ENCODE measurements at places on chromosomes 2 and 18. TPM values are rescaled to one million over a fixed set of nuclear protein-coding genes. Genes with fewer than 3 reads are reported as not detected.
A peak's percentile ranks its signal among the peaks of the same experiment; 100 is the strongest.

DNA sequence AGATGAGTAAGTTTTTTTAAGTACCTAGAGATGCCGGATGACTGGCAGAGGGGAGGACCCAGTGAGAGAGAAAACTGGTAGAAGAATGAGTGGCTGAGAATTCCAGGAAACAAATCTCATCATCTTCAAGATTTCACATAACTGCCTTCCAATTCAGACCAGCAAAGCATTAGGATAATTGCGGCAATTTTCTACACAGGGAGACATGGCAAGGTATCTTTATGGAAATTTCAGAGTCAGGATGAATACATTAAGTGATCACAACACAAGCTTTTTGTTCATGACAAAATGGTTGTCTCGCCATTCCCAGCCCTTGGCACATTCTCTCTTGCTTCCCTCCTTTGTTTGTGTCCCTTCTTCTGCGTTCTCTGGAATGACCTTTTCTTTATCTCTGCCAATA is 82.1 kb downstream of the ALK start:
- peaks cover 19% of the 10 kb centered on the region for H3K27me3 ChIP-seq
- no peak overlapping the region for H3K4me3 ChIP-seq
- no peak for DNase-seq
- no peaks in the 10 kb centered on the region for H3K4me1 ChIP-seq

- H3K36me3 ChIP-seq, result no peaks in the 10 kb centered on the region
- H3K4me3 ChIP-seq, result no peak overlapping the region
- no peak overlapping the region for H3K27ac ChIP-seq
- no peaks in the 10 kb centered on the region for H3K27me3 ChIP-seq
- H3K4me1 ChIP-seq, result no peaks in the 10 kb centered on the region
- no peak for DNase-seq
These were observed 24.2 kb upstream of the ZDBF2 start for GRCh38 chr2:206250041-206250897.

- H3K4me3 ChIP-seq, result no peak overlapping the region
- H3K27me3 ChIP-seq, result peaks cover 3% of the 10 kb centered on the region
- H3K36me3 ChIP-seq, result no peaks in the 10 kb centered on the region
- no peak overlapping the region for H3K27ac ChIP-seq
- no peaks in the 10 kb centered on the region for H3K4me1 ChIP-seq
These were observed 495.2 kb upstream of the MEIS1 start for GRCh38 chr2:65939687-65940086.

- no peak overlapping the region for H3K4me3 ChIP-seq
- H3K27me3 ChIP-seq, result no peaks in the 10 kb centered on the region
- no peak overlapping the region for H3K27ac ChIP-seq
- no peak for DNase-seq
- peaks cover 3% of the 10 kb centered on the region for H3K4me1 ChIP-seq
These were observed 50.0 kb downstream of the RBBP8 start for GRCh38 chr18:22983175-22983574.

DNA sequence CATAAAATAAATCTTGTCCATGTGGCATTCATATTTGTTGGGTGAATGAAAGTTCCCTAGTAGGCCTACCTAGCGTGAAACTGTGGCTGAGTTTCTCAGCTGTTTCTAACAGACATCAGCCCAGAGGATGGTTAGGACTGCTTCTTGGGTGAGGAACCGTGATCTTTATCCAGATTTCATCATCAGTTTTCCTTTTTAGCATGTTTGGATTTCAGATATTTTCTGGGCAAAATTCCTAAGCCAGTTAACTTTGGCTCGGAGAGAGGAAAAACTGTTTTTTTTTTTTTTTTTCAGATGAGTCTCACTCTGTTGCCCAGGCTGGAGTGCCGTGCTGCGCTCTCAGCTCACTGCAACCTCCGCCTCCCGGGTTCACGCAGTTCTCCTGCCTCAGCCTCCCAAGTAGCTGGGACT is 53.5 kb downstream of the DGKD start:
- no peaks in the 10 kb centered on the region for H3K27me3 ChIP-seq
- H3K4me1 ChIP-seq, result peaks cover 17% of the 10 kb centered on the region
- H3K4me3 ChIP-seq, result no peak overlapping the region
- peaks cover 26% of the 10 kb centered on the region for H3K36me3 ChIP-seq
- DNase-seq, result no peak

GRCh38 chr2:37125416-37125815 is 31.4 kb downstream of the EIF2AK2 start:
- H3K27ac ChIP-seq, result peak overlapping the region; percentile 69
- peaks cover 39% of the 10 kb centered on the region for H3K36me3 ChIP-seq
- no peak for DNase-seq
- no peaks in the 10 kb centered on the region for H3K4me1 ChIP-seq

DNA sequence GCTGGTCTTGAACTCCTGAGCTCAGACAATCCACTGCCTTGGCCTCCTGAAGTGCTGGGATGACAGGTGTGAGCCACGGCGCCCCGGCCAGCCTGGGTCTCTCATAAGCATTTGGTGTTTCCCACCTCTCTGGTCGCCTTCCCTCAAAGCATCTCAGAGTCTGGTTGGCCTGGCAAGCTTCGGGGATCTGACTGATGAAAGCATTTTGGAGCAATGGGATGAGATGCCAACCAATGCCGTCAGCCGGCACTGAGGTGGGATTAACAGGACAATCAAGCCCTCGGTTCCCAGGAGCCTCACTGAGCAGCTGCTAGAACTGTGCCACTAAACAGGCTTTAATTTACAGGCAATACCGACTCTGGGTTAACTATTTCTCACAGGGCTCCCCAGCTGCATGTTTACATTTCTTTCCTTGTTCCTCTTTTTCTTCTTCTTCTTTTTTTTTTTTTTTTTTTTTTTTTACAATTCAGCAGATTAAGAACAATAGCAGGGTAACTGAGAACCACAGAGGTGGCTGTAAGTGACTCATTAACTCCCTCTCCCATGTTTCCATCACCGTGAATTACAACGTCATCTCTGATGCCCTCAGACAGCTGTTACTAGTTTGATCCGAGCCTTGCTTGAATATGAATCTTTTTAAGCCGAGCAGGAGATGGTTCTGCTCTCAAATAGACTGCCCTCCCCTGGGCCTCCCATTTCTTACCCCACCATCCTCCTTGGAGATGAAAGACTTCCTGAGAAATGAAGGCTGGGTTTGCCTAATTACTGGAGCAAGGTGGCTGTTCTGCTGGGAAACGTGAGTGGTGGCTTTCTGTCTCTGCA is 37.9 kb downstream of the ODC1 start:
- no peak for DNase-seq
- H3K27me3 ChIP-seq, result peaks cover 6% of the 10 kb centered on the region
- no peak overlapping the region for H3K4me3 ChIP-seq
- peaks cover 5% of the 10 kb centered on the region for H3K36me3 ChIP-seq
- H3K4me1 ChIP-seq, result peaks cover 5% of the 10 kb centered on the region

- DNase-seq, result no peak
- no peak overlapping the region for H3K4me3 ChIP-seq
- H3K4me1 ChIP-seq, result no peaks in the 10 kb centered on the region
- H3K36me3 ChIP-seq, result no peaks in the 10 kb centered on the region
- H3K27ac ChIP-seq, result no peak overlapping the region
- H3K27me3 ChIP-seq, result peaks cover 14% of the 10 kb centered on the region
These were observed 22.7 kb upstream of the HDAC4 start for GRCh38 chr2:239423551-239423950.

DNA sequence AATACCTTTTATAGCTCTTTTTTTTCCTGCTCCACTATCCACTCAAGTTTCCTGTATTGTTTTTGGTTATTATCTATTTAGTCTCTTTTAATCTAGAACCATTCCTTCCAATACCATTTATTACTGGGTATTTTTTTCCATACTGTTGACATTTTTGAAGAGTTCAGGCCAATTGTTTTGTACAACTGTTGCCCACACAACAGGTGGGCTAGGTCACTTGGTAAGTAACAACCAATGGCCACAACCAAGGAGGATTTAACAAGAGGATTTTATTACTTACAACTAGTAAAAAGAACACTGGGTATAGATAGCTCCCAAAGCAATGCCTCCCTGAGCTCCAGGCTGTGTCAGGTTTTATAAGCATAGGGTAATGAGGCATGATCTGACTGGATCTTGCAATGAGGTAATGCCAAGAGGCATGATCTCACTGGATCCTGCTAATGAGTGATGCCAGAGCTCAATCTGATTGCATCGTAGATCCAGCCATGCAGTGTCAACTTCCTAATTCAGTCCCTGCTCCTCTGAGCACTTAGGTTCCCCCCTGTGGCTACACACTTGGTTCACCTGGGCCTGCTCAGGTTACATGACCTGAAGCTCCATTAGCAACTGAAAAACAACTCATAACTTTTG is 7.1 kb upstream of the CEP68 start:
- H3K4me3 ChIP-seq, result no peak overlapping the region
- no peaks in the 10 kb centered on the region for H3K27me3 ChIP-seq
- DNase-seq, result no peak
- H3K36me3 ChIP-seq, result peaks cover 25% of the 10 kb centered on the region
- H3K27ac ChIP-seq, result no peak overlapping the region

DNA sequence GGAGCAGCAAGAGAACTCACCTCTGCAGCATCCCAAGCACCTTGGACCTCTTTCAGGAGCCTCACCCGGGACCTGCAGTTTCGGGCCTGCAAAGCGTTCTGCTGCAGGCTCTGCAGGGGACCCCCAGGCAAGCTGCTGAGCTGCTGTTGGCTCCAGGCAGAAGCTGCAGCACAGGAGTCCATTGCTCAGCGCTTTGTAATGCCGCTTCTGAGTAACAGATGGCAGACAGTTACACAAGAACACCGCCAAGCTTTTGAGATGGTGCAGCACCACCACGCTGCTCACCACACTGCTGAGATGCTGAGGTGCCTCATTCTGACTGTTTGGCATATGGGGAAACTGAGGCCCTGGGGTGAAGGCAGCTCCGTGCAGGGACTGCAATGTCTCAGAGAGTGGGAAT is 1.9 kb upstream of the GALNT14 start:
- no peak for DNase-seq
- H3K36me3 ChIP-seq, result no peaks in the 10 kb centered on the region
- H3K27ac ChIP-seq, result no peak overlapping the region
- H3K4me1 ChIP-seq, result peaks cover 2% of the 10 kb centered on the region
- peaks cover 81% of the 10 kb centered on the region for H3K27me3 ChIP-seq
- H3K4me3 ChIP-seq, result no peak overlapping the region

DNA sequence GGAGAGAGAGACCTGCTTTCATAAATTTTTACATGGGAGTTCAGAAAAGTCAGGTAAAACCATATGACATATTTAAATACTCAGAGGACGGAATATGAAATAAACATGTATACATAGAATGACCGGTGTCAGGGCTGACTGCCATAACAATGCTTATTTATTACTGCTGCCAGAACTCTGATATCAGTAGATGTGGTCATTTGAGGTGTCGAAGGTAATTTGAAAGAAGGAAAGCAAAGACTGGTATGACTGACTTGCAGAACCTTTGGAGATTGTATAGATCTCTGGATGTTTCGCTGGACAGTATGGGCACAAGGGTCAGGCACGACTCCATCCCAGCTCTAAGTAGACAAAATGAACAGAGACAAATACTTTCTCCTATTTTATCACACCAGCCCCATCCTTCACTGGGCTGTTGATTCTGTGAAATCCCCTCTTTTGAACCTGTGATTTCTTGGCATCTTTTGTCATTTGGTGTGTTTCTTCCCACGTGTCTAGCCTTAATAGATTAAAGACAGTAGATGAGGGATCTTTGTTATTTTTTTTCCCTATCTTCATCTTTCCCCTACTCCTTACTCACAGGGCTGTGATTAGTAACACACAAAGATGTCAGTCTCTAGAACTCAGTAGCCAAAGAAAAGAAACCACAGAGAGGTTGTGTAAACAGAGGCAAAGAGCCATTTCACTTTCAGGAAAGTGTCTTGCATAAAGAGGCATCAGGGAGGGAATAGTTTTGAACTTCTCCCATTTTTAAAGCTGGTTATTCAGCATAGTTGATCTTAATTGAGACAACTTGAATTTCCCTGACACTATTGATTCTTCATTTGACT is 61.6 kb downstream of the ICOS start:
- no peak overlapping the region for H3K27ac ChIP-seq
- peaks cover 9% of the 10 kb centered on the region for H3K4me1 ChIP-seq
- peaks cover 8% of the 10 kb centered on the region for H3K27me3 ChIP-seq
- H3K36me3 ChIP-seq, result no peaks in the 10 kb centered on the region

- no peak overlapping the region for H3K27ac ChIP-seq
- H3K4me3 ChIP-seq, result no peak overlapping the region
- no peaks in the 10 kb centered on the region for H3K4me1 ChIP-seq
- H3K27me3 ChIP-seq, result no peaks in the 10 kb centered on the region
- DNase-seq, result no peak
These were observed 1202.8 kb downstream of the CNTNAP5 start for GRCh38 chr2:125227843-125228392.

- peaks cover 6% of the 10 kb centered on the region for H3K36me3 ChIP-seq
- no peaks in the 10 kb centered on the region for H3K4me1 ChIP-seq
- no peak overlapping the region for H3K4me3 ChIP-seq
These were observed 41.1 kb upstream of the SCYGR1 start for GRCh38 chr2:227428731-227429285.

DNA sequence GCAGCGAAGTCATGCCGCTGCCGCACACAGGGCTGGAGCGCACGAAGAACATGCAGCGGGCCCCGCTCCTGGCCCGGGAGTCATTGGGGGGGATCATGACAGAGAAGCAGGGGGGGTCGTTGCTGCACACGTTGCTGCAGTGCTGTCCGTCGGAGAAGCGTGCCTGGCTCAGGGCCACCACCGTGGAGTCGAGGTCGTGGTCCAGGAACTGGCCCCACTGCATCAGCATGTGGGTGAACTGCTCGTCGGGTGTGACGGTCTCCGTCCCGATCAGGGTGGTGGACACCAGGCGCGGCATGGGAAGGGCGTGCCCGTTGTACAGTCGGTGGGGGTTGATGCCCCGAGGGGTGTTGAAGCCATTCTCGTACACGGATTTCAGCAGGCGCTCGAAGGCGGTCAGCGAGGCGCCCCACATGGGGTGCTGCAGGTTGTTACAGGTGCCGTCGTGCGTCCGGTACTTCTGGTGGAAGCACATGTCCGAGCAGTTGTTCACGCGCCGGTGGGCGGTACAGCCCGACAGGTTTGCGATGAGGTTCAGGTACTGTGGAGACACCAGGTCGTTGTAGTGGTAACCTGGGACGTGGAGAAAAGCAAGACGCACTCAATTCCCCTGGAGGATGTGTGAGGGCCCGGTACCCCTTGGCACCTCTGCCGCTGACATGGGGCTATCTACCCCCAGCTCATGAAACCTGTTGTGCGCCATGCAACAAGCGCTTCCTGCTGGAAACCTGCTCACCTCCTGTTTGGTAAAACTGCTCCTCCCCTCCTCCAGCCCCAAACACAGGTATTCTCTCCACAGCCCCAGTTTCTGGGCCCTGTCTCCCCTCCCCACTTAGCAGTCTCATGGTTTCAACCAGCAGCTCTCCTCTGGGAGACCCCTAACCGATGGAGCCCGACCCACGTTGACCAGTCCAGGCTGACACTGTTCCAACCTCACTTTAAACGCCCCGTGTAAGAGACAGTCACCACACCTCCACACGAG is 94.9 kb downstream of the PXDN start:
- H3K4me3 ChIP-seq, result no peak overlapping the region
- no peaks in the 10 kb centered on the region for H3K4me1 ChIP-seq
- DNase-seq, result no peak
- H3K27ac ChIP-seq, result peak overlapping the region; percentile 39
- no peaks in the 10 kb centered on the region for H3K27me3 ChIP-seq

GRCh38 chr2:178452334-178452733 is 1.2 kb downstream of the PJVK start:
- peak overlapping the region; percentile 88 for H3K4me3 ChIP-seq
- peaks cover 12% of the 10 kb centered on the region for H3K36me3 ChIP-seq
- no peaks in the 10 kb centered on the region for H3K27me3 ChIP-seq
- H3K27ac ChIP-seq, result peak overlapping the region; percentile 100
- peaks cover 20% of the 10 kb centered on the region for H3K4me1 ChIP-seq

- no peaks in the 10 kb centered on the region for H3K36me3 ChIP-seq
- no peak overlapping the region for H3K27ac ChIP-seq
- no peaks in the 10 kb centered on the region for H3K27me3 ChIP-seq
- no peak overlapping the region for H3K4me3 ChIP-seq
- DNase-seq, result no peak
These were observed 164.5 kb downstream of the HAUS1 start for GRCh38 chr18:46268671-46269070.

The EN1 gene
- total RNA-seq, result 0.42 TPM

The ADCYAP1 gene
- not detected for total RNA-seq

The SDC1 gene
- 35.1 TPM for total RNA-seq

The RAPGEF4 gene
- total RNA-seq, result 11.9 TPM

The DPP4 gene
- 3.3 TPM for total RNA-seq

The MAP3K19 gene
- total RNA-seq, result not detected

Measured in progenitor cell of endocrine pancreas (in vitro differentiated cells).